Aorta (tissue), 5 donors: ENCODE measurements at places on chromosomes 4 and X.

DNA sequence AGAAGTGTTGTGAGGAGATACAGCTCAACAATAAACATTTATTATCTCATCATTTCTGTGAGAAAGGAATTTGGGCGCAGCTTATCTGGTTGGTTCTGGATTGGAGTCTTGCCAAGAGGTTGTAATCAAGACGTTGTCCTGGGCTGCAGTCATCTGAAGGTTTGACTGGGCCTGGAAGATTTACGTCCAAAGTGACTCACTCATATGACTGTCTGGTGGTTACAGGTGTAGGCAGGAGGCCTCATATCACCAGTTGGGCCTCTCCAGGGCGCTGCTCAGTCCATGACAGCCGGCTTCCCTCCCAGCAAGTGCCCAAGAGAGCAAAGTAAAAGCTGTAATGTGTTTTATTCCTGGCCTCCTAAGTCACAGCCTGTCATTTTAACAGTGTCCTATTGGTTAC, 106.3 kb downstream of the USP46 start:
- no peak for DNase-seq

DNA sequence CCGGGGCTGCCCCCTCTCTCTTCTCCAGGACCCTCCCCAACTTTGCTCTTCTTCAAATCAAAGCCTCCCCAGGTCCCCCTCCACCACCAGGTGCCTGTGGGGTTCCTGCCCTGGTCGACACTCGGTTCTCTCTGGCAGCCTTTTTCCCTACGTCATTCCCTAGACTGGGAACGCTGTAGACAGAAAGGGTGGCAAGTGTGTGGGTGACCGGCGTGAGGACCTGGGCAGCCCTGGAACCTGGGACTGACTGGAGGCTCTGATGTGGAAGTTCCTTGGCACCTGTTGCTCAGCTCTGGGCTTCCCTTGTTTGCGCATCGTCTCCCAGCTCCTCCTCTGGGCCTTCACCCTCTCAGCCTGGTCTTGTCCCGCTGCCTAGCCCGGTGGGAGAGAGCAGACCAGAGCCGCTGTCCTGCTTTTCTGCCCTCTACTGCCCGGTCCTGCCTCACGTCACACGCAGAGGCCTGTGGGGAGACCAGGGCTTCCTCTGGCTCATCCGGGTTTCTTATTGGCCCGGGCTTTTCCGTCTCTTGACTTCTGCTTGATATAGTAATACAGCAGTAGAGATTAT, 1.3 kb downstream of the TACC3 start:
- no peak for DNase-seq

DNA sequence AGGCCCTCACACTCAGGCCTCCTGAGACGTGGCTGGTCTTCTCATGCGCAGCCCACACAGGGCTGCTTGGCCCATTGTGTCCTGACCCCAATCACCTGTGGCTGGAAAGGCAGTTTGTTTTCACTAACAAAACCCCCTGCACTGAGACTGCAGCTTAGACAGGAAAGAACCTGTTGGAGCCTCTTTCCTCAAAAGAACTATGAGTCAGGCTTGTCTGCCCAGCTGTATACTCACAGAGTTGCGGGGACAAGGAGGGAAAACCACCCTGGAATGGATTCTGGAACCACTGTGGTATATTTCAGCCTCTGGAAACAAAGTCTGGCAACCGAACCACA, 5.2 kb upstream of the TMEM156 start:
- no peak for DNase-seq

- DNase-seq: no peak
These were observed 89.0 kb downstream of the PHEX start for GRCh38 chrX:22121161-22121560.

GRCh38 chrX:86051741-86052140, 4.4 kb upstream of the CHM start:
- DNase-seq: no peak

- no peak for DNase-seq
These were observed 35.5 kb downstream of the TBC1D9 start for GRCh38 chr4:140720387-140721304.

GRCh38 chr4:124060261-124060918, 652.1 kb downstream of the ANKRD50 start:
- no peak for DNase-seq
